ENCODE measurements at places on chromosomes 3 and 15.

DNA sequence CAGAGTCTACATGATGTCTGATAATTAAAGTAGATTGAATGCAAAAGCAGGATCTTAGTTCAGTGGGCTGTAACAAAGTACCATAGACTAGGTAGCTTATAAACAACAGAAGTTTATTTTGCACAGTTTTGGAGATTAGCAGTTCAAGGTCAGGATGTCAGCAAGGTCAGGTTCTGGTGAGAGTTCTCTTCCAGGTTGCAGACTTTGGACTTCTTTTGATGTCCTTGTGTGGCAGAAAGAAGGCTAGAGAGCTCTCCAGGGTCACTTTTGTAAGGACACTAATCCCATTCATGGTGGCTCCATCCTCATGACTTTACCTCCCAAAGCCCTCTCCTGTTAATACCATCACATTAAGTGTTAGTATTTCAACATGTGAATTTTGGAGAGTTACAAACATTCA, 12.1 kb downstream of the FYTTD1 start:
- no peak for DNase-seq

DNA sequence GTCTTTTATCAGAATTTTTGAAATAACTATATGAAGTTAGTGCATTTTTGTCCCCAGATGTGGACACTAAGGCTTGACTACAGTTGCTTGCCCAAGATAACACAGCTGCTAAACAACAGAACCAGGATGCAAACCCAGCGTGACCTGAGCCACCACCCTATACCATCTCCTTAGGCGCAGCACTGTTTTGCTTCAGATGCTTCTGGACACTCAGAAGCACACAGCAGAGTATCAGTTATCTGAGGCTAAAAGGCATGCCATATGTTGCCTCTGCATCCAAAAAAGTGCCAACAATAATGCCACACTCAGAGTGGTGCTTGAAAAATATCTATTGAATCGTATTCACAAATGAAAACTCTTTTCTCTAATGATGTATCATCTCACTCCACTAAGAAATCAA, 24.5 kb downstream of the KCNMB2 start:
- DNase-seq: no peak

GRCh38 chr3:128033102-128033501, 19.1 kb upstream of the SEC61A1 start:
- DNase-seq: no peak

- no peak for DNase-seq
Measured at GRCh38 chr15:58276924-58277323, 138.7 kb downstream of the AQP9 start.

Measured in body of pancreas (tissue), 4 donors.